ENCODE measurements at places on chromosomes 2 and 18.

DNA sequence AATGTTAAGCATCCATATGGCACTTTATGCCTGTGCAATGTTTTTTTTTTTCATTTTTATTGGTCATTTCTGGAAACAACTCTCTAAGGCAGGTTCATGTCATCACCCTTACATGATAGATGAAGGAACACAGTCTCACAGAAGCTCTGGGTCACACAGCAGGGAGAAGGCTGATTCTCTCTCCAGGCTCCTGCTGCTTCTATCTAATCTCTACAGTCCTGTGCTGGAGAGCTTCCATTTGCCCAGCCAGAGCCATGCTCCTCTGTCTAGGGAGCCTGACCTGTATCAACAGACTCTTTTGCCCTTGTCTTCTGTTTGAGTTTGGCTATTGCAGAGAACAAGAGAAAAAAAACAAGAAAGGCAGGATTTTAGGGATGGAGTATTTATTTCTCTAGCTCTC, 584.8 kb downstream of the MBD2 start:
- DNase-seq: no peak

DNA sequence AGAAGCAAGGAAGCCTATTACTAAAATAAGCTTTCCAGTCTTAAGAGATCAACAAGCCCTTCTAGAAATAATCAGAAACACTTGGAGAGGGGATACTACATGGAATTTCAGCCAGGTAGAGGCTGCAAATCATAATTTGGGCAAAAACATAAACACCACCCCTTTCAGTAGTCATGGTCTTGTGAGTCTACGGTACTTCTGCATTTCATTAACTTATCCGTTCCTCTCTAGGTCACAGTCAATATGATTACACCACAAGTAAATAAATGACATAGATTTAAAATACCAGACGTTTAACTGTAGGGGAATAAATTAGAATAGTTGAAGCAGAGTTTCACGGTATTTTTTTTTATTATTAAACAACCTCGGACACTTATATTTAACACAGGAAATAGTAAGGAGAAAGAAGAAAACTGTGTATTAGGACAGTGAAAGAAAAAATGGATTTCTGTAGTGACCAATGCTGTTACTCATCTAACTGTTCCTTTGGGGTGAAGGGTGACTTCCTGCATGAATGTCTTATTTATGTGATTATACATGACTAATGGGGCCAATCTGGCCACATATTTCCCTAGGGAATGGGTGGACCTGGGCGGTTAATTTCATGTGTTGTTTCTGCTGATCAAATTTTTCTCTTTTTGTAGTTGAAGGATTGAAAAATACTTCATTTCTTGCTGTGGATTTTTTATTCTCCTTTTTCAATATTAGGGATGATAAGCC, 456.6 kb upstream of the UBE2E3 start:
- DNase-seq: no peak

- no peak for DNase-seq
These were observed 296.5 kb downstream of the MTX2 start for GRCh38 chr2:176565641-176566323.

- no peak for DNase-seq
These were observed 8.0 kb downstream of the COPS9 start for GRCh38 chr2:240127911-240128607.

GRCh38 chr2:9641641-9642040, 10.8 kb upstream of the YWHAQ start:
- no peak for DNase-seq

DNA sequence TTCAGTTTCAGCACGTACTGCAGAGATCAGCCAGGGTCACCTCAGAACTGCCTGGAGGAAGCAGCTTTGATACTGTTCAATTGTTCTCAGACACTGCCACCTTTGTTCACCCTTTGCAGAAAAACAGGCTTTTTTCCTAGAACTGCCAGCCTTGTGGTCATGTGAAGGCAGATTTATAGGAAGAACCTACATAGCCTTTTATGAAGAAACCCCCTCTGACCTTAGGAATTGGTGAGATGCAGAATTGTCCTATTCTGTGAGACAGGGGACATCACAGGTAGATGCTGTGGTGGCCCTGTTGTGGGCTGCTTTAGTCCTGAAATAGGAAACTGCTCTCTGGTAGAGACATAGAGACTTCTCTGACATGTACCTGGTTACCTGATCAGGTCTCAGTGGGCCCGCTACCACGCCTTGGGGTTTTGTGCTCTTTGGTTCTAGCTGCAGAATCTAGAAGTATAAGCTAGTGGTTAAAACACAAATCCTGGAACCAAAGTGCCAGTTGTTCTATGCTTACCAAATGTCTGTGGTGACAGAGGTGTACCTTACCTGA, 206.6 kb downstream of the AGPS start:
- DNase-seq: no peak

GRCh38 chr2:8656811-8657210, 25.0 kb upstream of the ID2 start:
- DNase-seq: no peak

GRCh38 chr2:241721852-241722251, 12.6 kb upstream of the D2HGDH start:
- DNase-seq: no peak

Measured in ureter (tissue), 1 donor.